ENCODE measurements at places on chromosomes 5 and 9.

DNA sequence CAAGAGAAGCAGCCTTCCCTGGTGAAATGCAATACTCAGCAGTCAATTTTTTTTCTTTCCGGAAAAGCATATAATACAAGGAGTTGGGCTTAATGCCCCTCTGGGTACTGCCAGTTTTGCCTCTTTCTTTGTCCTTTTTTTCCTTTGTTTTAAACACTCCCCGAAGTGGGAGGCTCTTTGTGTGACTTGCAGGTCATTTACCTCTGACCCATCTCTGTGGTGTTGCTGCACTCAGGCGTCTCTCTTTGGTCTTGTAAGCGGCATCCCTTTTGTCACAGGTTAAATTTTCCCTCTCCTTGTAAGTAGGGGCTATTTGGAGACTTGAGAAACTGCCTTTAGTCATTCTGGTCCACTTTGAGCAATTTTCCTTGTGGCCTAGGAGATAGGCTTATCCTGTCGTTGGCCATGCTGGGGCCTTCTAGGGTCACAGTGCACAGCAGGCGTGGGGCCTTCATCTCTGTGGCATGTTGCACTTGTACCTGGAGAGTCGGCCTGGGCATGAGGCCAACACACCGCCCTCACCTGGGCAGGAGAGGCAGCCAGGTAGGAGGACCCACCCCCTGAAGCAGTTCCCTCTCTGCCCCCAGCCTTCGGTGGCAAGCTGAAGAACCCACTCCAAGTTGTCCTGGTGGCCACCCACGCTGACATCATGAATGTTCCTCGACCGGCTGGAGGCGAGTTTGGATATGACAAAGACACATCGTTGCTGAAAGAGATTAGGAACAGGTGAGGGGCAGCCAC lies 27.7 kb upstream of the CTSL start:
- DNase-seq = no peak

DNA sequence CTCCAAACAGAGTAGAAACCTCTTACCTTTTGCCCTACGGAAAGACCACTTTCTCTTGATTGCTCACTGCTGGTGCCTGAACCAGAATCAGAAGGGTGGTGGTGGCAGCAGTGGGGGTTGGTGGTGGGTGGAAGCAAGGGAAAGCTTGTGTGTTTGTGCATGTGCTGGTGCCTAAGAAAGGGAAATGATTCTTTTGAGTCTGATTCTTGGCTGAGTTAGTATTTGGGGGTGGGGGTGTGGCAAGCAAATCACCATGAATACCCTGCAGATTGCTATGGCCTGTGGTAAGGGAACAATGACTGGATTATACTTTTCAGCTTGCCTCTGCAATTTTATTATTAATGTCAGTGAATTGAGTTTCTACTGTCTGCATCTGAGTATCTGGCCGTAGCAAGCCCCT lies 106.6 kb downstream of the ARHGAP26 start:
- no peak for DNase-seq

GRCh38 chr5:170339780-170340167 lies 42.2 kb upstream of the LCP2 start:
- DNase-seq = no peak

GRCh38 chr5:90932052-90932699 lies 373.6 kb downstream of the ADGRV1 start:
- no peak for DNase-seq

DNA sequence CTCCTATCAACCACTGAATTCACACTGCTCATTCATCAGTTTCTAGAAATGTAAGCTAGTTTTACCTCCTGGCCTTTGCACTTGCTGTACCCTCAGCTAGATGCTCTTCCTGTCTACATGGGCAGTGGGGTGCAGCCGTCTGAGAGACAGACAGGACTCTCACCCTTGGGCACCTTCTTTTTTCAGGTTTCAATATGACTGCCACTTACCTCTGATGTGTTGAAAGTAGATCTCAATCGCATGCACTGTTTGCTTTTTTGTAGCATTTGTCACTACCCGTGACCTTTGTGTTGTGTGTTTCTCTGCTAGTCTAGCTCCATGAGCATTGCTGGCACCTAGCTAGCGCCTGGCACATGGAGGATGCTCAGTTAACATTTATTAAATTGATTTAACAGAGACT lies 403.1 kb upstream of the TRPC7 start:
- no peak for DNase-seq

GRCh38 chr9:136626740-136627642 lies 35.7 kb upstream of the EGFL7 start:
- no peak for DNase-seq

DNA sequence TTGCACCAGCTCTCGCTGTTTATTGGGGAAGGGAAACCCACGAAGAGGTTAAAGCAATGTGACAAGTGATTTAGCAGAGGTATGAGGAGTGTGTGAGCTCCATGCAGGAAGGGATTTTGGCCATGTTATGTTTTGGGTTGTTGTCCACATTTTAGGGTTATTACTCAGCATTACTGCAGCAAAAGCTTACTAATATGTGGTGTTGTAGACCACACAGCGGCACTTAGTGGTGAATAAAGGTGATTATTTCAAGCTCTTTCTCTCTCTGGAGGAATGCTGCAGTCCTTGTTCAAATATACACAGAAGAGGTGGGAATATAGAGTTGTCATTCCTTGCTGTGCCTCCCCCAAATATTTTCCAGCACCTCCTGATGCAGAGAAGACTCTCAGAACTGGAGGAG lies 29.7 kb upstream of the AKNA start:
- DNase-seq = no peak

DNA sequence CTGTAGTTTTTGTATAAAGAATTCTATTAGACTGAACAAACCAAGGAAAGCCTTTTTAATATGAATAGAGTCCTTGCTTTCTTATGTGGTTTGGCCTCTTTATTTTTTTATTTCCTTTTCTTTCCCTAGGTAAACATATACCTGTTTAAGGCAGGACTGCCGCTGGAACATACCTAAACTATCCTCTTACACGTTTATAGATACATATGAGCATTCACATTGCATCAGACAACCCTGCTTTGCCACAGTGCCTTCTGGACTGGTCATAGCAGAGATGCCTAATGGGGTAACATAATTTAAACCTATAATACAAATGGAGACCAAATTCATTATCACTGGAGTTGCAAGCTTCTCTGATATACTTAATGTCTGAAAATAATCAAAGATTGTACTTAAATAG lies 12.5 kb downstream of the GRAMD2B start:
- no peak for DNase-seq

DNA sequence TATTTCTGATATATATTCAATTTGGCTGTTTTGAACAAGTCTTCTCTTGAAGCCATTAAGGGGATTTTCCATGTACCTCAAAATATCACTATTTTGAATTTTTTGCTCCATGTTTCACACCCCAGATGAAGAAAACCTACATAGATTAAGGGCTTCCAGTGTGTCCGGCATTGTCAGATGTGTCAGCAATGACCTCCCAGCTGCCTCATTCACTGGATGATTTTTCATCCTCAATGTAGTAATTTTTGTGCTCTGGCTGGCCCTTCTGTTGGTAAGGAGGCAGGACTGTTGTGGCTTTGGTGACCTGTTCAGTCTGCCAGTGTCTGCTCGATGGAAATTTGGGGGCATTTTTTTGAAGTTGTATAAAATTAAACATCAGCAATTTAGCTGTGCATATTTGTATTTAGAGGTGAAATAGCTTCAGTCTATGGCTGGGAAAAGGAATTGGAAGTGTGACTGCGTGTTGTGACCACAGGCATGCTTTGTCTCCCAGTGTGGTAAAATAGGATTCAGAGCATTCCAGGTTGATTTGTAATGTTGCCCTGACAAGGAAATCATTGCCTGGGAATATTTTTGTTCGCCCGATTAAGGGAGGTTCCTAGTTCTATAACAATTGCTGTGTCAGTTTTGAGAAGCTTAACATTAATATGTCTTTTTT lies 312.4 kb downstream of the ARHGEF28 start:
- no peak for DNase-seq

- no peak for DNase-seq
Measured at GRCh38 chr9:116344416-116344815, 190.8 kb downstream of the PAPPA start.

- DNase-seq = no peak
Measured at GRCh38 chr9:20286969-20287368, 335.3 kb downstream of the MLLT3 start.

GRCh38 chr5:76223696-76224095 lies 140.5 kb downstream of the SV2C start:
- DNase-seq = no peak

- DNase-seq = no peak
Measured at GRCh38 chr5:71693828-71694427, 25.1 kb upstream of the CARTPT start.

- no peak for DNase-seq
Measured at GRCh38 chr5:117065161-117065560, 490.5 kb upstream of the SEMA6A start.

DNA sequence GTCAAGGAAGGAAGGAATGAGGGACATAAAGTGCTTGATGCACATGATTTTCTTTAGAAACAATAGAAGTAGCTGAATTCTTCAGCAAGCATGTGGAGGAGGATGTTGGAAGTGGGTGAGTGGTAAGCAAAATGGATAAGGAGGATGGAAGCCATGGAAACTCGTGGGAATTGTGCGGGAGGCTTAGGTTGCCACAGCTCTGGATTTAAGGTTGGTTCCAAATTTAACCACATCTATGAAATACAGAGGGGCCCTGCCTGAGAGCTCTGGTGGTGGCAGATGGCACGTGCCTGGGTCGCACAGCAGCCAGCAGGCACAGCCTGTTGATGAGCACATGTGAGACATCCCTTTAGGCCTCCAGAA lies 284.7 kb downstream of the SMARCA2 start:
- DNase-seq = no peak

GRCh38 chr5:127814588-127814973 lies 111.4 kb downstream of the CCDC192 start:
- DNase-seq = no peak

DNA sequence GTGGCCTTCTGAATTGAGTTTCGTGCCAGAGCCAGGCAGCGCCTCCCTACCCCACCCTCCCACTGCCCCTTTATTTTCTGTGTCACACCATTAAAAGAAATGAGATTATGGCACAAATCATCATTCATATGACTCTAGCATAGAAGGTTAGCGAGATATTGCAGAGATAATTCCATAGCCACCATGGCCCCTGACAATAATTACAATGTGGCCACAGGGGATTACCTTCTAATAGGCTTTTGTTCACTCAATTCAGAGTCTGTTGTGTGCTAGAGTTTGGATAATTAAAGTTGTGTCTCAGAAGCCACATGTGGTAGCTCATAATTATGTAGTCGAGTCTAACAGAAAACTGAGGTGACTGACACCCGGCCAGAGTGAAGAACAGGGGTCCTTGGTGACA lies 428.1 kb downstream of the ARHGEF28 start:
- DNase-seq = no peak

- DNase-seq = no peak
Measured at GRCh38 chr5:111859533-111860270, 102.7 kb upstream of the NREP start.

DNA sequence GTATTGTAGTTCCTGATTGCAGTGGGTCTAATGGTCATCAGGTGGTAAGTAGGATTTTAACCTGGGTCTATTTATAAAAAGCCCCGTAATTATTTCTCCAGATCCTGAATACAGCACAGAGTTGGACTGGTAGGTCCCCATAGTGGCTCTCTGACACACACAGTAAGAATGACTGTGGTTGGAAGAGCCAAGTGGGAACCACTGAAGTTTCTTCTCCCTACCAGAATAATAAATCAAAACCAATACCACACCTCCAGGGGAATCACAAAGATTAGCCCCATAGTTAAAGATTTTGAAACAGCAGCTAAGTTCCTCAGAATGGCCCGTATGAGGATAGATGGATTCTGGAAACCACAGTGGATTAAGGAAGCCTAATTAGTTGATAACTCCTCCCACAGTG lies 68.4 kb upstream of the ZFR start:
- no peak for DNase-seq

DNA sequence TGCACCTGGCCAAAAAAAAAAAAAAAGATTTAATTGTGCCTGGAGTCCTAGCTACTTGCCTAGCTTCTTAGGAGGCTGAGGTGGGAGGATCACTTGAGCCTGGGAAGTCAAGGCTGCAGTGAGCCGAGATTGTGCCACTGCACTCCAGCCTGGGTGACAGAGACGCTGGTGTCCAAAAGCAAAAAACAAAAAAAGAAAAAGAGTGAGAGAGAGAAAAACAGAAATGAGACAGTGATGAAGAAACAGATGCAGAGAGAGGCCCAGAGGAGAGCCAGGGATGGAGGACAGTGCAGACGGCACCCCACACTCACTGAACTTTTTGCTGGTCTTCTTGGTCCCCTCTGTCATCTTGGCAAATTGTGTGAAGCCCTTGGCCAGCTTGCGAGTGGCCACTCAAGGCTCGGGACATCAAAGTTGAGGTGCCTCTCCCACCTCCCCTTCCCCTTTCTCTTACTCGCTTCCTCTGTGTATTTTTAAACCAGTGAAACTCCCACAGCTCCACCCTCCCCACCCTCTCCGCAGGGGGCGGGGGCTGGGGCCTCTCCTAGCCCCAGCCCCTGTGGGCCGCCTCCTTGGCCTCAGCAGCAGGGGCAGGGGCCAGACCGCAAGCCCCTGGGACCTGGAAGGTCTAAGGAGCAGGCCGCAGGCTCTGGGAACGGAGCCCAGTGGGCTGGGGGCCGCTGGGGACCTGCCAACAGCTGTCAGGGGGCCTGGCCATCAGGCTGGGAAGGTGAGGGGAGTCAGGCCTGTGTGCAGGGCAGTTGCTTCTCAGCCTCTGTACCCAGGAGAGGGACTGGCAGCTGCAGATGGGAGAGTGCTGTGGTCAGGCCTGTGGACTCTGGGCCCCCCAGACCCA lies at the start of gene SH2D3C:
TSS of gene SH2D3C (minus strand) at position 387 of the 856 bp plus-strand sequence. CDS start at position 348, 39 bp downstream.
- DNase-seq = no peak

GRCh38 chr9:131713016-131713415 lies 26.9 kb downstream of the RAPGEF1 start:
- no peak for DNase-seq

- no peak for DNase-seq
Measured at GRCh38 chr5:179805070-179805528, 1.6 kb downstream of the MGAT4B start.

DNA sequence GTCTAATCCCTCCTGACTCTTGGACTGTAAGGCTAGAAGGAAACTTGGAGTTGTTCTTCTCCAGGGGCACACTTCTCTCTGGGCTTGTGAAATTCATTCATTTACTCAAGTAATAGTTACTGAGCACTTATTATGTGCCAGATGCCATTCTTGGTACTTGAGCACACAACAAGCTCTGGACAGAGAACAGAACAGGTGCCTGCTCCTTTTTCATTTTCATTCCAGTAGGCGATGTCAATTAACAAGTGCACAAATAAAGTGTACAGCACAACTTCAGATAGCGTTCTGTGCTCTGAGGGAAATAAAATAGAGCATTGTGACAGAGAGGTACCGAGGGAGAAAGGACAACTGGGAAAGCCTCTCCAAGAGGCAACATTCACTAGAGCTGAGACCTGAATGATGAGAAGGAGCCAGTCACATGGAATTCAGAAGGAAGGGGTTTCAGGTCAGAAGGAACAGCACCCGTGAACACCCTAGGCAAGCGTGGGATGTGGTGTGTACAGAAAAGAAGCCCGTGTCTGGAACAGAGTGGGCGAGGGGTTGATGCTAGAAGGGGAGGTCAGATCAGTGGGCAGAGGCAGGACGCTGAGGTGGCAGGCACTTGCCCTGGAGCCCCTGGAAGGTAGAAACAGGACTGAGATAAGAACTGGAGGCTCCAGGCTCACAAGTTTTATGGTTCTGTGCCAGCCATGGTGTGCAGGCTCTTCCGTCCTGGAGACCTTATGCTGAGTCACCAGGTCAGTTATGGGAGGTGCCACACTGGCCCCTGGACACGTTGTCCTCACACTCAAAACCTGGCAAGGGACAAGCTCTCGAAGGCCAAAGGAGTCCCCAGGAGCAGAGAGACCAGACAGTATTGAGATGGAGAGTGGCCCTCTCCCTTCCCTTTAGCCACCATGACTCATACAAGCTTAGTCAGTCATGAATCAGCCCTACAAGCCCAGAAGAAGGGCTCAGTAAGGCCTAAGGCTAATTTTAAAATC lies 7.2 kb upstream of the ABLIM3 start:
- DNase-seq = no peak
